ENCODE measurements at places on chromosomes 13 and 19. TPM values are rescaled to one million over a fixed set of nuclear protein-coding genes. Genes with fewer than 3 reads are reported as not detected.

Gene KLF1
- not detected for total RNA-seq

DNA sequence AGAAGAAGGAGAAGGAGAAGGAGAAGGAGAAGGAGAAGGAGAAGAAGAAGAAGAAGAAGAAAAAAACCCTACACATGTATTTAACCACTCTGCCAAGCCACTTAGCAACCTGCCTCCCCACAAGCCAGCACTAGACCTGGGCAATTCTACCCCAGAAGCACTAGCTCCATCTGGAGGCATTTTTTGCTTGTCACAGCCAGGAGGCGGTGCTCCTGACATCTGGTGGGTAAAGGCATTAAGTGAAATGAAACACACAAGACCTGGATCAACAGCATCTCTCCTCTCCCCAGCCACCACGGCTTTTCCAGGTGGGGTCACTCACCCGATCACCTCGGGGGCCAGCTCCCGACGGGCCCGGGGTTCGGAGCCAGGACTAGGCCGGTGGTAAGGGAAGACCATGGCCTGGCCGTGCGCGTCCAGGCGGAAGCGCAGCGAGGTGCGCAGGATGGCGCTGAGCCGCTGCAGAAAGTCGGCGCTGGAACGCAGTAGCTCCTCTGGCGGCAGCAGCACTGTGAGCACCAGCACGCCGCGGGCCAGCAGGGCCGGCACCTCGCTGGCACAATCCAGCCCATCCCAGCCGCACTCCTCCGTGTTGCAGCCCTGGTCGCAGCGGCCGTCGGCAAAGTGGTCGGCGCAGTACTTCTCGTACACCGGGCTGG is 26.9 kb downstream of the NOTCH3 start:
- DNase-seq: no peak

DNA sequence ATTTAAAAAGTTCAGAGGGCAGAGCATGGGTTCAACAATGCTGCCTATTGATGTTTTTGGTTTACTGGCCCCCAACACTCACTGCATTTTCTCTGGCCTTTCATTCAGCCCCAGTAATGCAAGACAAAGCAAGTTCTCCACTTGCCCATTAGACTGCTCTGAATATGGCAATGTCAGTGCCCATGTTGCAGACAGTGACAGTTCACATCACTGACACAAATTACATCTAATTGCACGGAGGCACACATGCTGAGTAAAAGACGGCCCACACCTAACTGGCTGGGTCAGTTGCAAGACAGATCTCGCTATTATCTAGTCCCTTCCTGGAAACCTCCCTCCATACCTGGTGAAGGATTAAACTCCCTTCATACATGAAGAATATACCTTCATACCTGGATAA is 54.0 kb downstream of the ENOX1 start:
- no peak for DNase-seq

DNA sequence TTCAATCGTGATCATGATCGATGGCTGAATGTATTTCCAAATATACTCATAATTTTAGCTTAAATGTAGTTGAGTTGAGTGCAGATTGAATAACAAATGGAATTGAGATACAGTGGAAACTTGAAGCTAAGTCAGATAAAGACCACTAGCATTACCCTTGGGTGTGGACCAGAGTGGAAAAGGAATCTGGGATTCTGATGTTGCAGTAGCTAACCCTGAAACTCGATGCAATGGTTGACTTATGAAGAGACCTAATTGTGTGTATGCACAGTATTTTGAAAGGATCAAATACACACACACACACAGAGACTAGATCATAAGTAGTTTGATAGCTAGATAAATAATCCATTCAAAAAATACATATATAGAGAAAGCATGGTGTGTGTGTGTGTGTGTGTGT is 135.8 kb downstream of the RXFP2 start:
- DNase-seq: no peak

GRCh38 chr13:47038188-47038587 is 141.3 kb upstream of the HTR2A start:
- no peak for DNase-seq

Gene EXOC3L2
- total RNA-seq: 4.1 TPM

DNA sequence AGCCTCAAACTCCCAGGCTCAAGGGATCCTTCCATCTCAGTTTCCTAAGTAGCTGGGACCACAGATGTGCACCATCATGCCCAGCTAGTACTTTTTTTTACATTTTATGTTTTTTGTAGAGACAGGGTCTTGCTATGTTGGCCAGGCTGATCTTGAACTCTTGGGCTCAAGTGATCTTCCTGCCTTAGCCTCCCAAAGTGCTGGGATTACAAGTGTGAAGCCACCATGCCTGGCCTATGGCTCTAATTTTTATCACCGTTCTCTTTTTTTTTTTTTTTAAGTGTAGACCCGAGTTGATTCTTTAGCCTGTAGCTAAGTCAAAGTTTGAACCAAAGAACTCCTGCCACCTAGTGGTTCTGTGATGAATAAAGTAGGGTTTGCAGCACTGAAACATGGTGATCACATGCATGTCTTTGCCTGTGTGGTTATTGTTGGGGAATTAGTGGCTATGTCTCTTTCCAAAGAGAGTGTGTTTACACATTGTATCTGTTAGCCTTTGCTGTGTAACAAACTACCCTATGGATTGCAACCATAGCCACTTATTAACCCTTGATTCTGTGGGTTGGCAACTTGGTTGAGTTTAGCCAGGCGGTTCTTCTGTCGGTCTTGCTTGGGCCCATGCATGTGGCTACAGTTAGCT is 11.6 kb downstream of the NFILZ start:
- no peak for DNase-seq

DNA sequence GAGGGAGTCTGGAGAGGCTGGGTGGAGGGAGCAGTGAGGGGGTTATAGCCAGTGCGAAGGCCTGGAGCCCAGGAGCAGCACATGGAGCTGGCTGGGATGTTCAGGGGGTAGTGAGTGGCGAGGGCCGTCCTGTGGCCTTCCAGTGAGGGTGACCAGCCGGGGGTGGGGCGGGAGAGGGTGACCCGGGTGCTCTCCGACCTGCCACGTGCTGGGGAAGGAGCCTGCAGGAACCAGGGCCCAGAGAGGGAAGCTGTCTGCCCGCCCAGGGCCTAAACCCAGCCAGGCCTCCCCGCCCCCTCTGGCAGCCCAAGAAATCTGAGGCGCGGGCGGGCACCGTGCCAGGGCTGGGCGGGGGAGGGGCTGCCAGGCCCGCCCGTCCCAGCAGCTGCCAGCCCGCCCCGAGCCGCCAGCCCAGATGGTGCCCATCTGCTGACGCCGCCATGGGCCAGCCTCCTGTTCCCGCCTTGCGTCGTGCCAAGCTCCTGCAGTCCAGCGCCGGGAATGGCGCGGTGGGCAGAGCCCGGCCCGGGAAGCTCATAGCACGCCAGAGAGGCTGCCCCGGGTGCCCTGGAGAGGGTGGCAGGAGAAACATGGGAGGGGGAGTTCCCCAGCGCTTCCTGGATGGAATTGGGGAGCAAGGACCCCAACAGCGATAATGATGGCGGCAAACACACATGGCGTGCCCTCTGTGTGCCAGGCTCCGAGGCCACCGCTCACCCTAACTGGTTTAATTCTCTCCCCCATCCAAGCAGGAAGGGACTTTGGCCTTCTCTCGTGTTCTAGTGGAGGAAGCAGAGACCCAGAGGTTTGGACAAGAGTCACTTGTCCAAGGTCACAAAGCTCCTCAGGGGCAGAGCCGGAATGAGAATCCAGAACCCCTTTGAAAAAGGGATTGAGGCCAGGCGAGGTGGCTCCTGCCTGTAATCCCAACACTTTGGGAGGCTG is 21.5 kb downstream of the NFIC start:
- peak; percentile 52 for DNase-seq

Gene CTXN1
- total RNA-seq: 3.7 TPM

Gene TMEM145
- total RNA-seq: not detected

DNA sequence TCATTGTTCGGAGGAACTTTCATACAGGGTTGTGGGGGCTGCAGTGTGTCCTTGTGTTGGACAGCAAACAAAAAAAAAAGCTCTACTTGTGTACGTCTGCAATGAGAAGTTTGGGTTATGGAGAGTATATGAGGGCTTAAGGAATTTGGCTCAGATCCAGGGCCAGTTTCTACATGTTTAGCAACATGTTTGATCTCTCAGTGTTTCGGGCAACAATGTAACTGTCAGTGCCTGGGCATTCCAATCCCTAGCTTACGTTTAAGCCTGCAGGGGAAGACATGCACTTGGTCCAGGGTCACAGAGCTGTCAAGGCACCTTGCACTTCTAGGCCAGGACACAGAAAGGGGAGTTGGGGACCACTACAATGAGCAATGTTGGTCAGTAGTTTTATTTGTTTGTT is 13.9 kb downstream of the ZNF543 start:
- no peak for DNase-seq

DNA sequence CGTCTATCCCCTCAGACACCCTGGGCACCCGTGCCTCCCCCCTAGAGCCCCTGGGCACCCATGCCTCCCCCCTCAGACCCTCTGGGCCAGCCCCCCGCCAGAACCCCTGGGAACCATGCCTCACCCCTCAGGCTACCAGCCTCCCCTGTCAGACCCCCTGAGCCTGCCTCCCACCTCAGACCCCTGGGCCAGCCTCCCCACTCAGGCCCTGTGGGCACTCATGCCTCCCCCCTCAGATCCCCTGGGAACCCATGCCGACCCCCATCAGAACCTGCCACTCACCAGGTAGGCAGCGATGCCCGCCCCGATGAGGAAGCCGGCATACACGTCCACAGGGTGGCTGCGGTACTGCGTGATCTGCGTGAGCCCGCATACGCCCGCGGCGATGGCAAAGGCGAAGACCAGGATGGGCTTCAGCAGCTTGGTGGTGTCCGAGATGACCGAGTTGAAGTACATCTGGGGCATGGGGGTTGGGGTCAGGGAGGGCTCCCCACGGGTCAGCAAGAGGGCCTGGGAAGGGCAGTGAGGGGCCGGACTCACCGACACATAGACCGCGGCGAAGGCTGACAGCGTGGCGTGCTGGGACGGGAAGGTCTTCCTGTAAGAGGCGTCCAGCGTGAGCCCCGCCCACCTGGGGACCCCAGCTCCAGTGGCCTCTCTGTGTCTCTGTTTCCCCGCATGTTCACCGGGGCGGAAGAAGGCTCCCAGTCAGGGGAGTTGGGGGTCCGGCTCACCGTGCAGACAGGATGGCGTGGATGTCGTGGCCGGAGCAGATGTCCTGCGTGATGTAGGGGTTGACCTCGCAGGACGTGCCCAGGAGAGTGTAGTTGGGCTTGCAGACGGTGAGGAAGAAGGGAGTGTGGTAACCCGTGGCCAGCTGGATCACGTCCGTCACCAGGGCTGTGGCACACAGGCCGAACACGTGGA is 7.3 kb downstream of the PLPPR3 start:
- no peak for DNase-seq

Gene APOC4
- not detected for total RNA-seq

Gene ZNF878
- not detected for total RNA-seq

DNA sequence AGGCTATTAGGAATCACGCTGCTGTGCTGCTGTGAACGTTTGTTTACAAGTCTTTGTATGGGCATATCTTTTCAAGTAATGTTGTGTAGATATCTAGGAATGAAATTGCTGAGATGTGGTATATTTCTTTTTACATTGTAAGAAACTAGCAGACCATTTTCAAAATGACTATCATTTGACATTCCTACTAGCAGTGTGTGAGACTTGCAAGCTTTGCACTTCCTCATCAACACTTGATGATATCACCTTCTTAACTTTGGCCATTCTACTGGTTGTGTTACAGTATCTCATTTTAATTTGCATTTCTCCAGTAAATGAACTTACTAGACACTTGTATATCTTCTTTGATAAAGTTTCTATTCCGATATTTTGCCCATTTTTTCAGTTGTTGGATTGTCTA is 12.1 kb downstream of the METTL21C start:
- no peak for DNase-seq

DNA sequence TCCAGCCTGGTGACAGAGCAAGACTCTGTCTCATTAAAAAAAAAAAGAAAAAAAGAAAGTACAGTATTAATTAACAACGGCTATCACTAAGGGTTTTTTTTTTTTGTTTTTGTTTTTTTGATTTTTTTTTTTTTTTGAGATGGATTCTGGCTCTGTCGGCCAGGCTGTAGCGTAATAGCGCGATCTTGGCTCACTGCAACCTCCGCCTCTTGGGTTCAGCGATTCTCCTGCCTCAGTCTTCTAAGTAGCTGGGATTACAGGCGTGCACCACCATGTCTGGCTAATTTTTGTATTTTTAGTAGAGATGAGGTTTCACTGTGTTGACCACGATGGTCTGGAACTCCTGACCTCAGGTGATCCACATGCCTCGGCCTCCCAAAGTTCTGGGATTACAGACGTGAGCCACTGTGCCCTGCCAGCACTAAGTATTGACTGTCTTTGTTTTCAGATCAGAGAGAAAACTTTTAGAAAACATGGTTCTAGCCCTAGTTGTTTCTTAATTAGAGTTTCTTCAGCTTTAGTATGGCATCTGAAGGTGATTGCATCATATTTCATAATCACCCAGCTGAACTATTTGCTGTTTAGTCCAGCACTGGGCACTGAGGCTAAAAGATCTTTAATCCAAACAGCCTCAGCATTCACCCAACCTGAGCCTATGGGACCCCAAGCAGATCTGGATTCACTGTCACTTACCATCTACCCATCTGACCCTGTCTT is 2.7 kb upstream of the GATAD2A start:
- DNase-seq: no peak

GRCh38 chr19:3769494-3769893 is 2.5 kb downstream of the RAX2 start:
- no peak for DNase-seq

- DNase-seq: no peak
These were observed at the start of gene ZNF667 for GRCh38 chr19:56476651-56477428. ZNF667 (minus strand) TSS chr19:56477345; CDS start chr19:56462370, 14,975 bp downstream.

Measured in omental fat pad (tissue), 4 donors.